ENCODE measurements at places on chromosomes 6 and 20. TPM values are rescaled to one million over a fixed set of nuclear protein-coding genes. Genes with fewer than 3 reads are reported as not detected.

DNA sequence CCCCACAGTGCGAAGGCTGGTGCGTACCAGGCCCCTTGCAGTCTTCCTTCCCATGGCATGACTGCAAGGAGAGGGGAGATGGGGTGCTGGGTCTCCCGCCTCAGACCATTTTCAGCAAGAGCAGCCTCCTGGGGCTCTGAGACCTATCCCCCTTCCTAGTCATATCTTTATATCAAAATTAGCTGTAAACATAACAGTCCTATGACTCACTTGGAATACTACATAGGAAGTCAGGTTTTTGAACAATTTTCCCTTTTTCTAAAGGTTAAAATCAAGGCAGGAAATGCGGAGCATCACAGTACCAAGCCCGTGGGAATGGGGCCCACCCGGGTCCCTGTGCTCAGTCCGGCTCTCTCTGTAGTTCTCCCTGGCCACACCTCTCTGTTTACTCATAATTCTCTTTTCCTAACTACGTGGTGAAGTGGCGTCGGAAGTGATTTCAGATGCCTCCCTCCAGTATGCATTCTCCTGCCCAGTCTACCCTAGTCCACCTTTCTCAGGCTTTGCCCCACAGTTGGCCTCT lies 109.8 kb upstream of the TMEM170B start:
- no peaks in the 10 kb centered on the region for H3K27me3 ChIP-seq
- H3K27ac ChIP-seq, result no peak overlapping the region
- no peak for DNase-seq
- peaks cover 8% of the 10 kb centered on the region for H3K4me1 ChIP-seq
- H3K4me3 ChIP-seq, result no peak overlapping the region

DNA sequence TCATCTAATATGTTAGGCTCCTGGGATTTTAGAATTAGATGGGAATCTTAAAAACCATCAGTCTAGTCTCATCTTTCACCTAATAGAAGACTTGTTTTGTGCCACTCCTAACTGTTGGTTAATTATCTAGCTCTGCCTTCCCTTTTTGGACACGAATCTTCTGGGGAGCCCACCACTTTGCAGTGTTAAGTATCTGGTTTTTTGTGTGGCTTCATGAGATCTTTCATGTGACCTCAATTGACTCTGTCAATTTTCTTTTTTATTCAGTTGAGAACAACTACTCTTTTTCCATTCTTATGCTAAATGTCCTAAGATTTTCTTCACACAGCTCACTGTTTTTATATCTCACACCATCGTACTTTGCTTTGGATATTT lies 16.9 kb downstream of the TBPL1 start:
- no peak overlapping the region for H3K27ac ChIP-seq
- H3K27me3 ChIP-seq, result no peaks in the 10 kb centered on the region
- H3K36me3 ChIP-seq, result peaks cover 4% of the 10 kb centered on the region
- no peak for DNase-seq
- H3K4me3 ChIP-seq, result no peak overlapping the region
- H3K4me1 ChIP-seq, result peaks cover 5% of the 10 kb centered on the region

DNA sequence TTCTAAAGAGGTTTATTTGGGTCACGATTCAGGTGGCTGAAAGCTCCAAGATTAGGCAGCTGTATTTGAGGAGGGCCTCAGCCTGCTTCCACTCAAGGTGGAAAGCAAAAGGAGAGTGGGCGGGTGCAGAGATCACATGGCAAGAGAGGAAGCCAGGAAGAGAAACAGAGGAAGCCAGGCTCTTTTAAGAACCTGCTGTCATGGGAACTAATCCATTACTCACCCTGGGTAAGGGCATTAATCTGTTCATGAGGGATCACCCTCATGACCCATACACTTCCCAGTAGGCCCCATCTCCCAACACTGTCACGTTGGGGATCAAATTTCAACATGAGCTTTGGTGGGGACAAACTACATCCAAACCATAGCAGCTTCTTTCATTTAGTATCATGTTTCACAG lies 53.9 kb downstream of the DHX35 start:
- peak overlapping the region; percentile 35 for H3K27ac ChIP-seq
- no peak overlapping the region for H3K4me3 ChIP-seq
- H3K27me3 ChIP-seq, result no peaks in the 10 kb centered on the region
- peaks cover 68% of the 10 kb centered on the region for H3K36me3 ChIP-seq

DNA sequence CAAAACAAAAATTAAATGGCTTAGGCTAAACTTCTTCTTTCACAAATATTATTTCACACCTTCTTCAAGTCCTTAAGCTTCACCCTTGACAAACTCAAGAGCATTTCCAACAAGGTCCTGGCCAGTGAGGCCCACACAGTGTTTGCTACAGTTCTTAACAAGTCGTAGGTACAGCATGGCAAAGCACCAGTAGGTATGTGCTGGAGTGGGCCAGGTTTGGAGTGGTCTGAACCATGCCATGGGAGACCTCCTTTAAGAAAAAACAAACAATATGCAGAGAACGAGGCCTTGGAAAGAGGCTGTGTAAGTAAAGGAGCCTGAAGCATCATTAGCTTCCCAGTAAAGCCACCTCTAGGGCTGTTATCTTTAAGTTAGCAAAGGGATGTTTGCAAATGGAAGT lies 154.3 kb upstream of the SNX9 start:
- H3K36me3 ChIP-seq, result no peaks in the 10 kb centered on the region
- no peaks in the 10 kb centered on the region for H3K27me3 ChIP-seq
- peaks cover 24% of the 10 kb centered on the region for H3K4me1 ChIP-seq
- no peak overlapping the region for H3K27ac ChIP-seq
- H3K4me3 ChIP-seq, result no peak overlapping the region
- DNase-seq, result no peak

DNA sequence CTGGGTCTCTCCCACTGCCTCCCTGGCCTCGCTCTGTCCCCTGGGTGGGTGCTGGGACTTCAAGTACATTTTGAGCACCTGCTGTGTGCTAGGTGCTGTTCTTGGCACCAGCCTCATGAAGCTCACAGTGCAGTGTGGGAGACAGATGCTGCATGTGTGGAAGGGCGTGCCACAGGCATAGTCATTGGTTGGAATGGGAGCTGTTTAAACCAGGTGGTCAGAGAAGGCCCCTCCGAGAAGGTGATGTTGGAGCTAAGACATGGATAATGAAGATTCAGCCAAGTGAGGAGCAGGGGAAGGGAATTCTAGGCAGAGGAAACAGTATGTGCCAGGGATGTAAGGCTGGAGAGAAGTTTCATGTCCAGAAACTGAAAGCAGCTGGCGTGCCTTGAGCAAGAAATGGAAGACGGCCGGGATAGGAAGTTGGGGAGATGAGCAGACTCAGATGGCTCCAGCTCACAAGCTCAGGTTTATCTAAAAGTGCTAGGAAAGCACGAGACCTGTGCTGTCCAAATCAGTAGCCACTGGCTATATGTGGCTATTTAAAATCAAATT lies 9.9 kb downstream of the LPIN3 start:
- no peaks in the 10 kb centered on the region for H3K4me1 ChIP-seq
- DNase-seq, result no peak
- no peak overlapping the region for H3K4me3 ChIP-seq
- no peak overlapping the region for H3K27ac ChIP-seq
- H3K27me3 ChIP-seq, result no peaks in the 10 kb centered on the region

- no peaks in the 10 kb centered on the region for H3K4me1 ChIP-seq
- no peak overlapping the region for H3K27ac ChIP-seq
- DNase-seq, result no peak
- H3K27me3 ChIP-seq, result no peaks in the 10 kb centered on the region
- no peaks in the 10 kb centered on the region for H3K36me3 ChIP-seq
Observed at GRCh38 chr6:25675167-25675566, 23.2 kb downstream of the SCGN start.

GRCh38 chr20:17589161-17589834 lies 19.4 kb downstream of the DSTN start:
- H3K27me3 ChIP-seq, result no peaks in the 10 kb centered on the region
- DNase-seq, result no peak
- H3K4me3 ChIP-seq, result no peak overlapping the region
- no peak overlapping the region for H3K27ac ChIP-seq
- no peaks in the 10 kb centered on the region for H3K36me3 ChIP-seq

DNA sequence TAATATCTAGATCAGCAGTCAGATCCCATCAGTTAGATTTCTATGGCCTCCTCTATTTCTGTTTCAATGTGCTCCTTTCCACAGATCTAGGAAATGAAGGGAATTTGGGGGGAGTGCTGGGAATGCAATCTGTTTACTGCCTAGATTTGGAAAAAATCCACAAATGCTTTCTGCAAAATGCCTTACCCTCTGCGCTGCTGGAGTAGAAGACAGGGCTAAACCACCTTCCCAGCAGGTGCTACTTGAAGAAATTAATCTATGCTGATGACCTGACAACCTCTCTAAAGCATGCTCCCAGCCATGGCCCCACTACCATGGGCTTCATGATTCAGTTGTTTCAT lies 46.2 kb downstream of the LY86 start:
- no peak overlapping the region for H3K4me3 ChIP-seq
- H3K27me3 ChIP-seq, result no peaks in the 10 kb centered on the region
- no peak overlapping the region for H3K27ac ChIP-seq

DNA sequence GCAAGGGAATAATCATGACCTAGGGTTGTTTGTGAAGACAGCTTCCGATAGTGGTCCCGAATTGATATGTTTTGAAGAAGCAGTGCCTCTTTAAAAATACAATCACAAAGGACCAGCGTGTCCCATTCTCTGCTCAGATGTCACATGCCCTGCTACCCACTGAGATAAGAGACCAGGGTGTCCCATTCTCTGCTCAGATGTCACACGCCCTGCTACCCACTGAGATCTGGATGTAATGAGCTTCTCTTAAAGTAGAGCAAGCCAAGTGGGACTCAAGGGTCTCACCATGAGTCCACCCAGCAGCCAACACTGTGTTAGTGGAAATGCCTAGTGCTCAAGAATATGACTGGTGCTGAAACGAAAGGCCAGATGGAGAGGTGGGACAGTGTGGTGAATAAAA lies 22.2 kb downstream of the RIN2 start:
- H3K4me3 ChIP-seq, result no peak overlapping the region
- DNase-seq, result no peak
- H3K27me3 ChIP-seq, result no peaks in the 10 kb centered on the region
- peaks cover 16% of the 10 kb centered on the region for H3K4me1 ChIP-seq
- no peaks in the 10 kb centered on the region for H3K36me3 ChIP-seq

- peaks cover 15% of the 10 kb centered on the region for H3K4me1 ChIP-seq
- H3K36me3 ChIP-seq, result no peaks in the 10 kb centered on the region
- no peak overlapping the region for H3K27ac ChIP-seq
- H3K4me3 ChIP-seq, result peak overlapping the region; percentile 89
Observed at GRCh38 chr6:131061041-131061750, 1.8 kb downstream of the EPB41L2 start.

- no peak overlapping the region for H3K27ac ChIP-seq
- DNase-seq, result no peak
- H3K4me1 ChIP-seq, result no peaks in the 10 kb centered on the region
- no peaks in the 10 kb centered on the region for H3K27me3 ChIP-seq
- H3K4me3 ChIP-seq, result no peak overlapping the region
- no peaks in the 10 kb centered on the region for H3K36me3 ChIP-seq
Observed at GRCh38 chr6:131979515-131980337, 28.6 kb upstream of the CCN2 start.

The PRR18 gene
- not detected for polyA plus RNA-seq

- no peak overlapping the region for H3K4me3 ChIP-seq
- H3K4me1 ChIP-seq, result peaks cover 14% of the 10 kb centered on the region
- no peaks in the 10 kb centered on the region for H3K36me3 ChIP-seq
- no peak for DNase-seq
- H3K27me3 ChIP-seq, result no peaks in the 10 kb centered on the region
Observed at GRCh38 chr6:3768502-3768901, 17.0 kb upstream of the PXDC1 start.

GRCh38 chr20:17874271-17875105 lies 94.1 kb downstream of the SNX5 start:
- no peaks in the 10 kb centered on the region for H3K27me3 ChIP-seq
- no peak overlapping the region for H3K27ac ChIP-seq
- no peaks in the 10 kb centered on the region for H3K4me1 ChIP-seq
- no peak for DNase-seq
- H3K4me3 ChIP-seq, result no peak overlapping the region

DNA sequence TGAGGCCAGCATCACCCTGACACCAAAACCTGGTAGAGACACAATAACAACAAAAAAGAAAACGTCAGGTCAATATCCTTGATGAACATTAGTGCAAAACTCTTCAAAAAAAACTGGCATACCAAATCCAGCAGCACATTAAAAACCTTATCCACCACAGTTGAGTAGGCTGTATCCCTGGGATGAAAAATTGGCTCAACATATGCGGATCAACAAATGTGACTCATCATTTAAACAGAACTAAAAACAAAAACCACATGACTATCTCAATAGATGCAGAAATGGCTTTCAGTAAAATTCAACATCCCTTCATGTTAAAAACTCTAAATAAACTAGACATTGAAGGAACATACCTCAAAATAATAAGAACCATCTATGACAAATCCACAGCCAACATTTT lies 59.6 kb upstream of the PHIP start:
- no peaks in the 10 kb centered on the region for H3K4me1 ChIP-seq
- no peaks in the 10 kb centered on the region for H3K27me3 ChIP-seq

- no peaks in the 10 kb centered on the region for H3K36me3 ChIP-seq
- H3K27me3 ChIP-seq, result no peaks in the 10 kb centered on the region
- peak; percentile 79 for DNase-seq
- H3K4me3 ChIP-seq, result no peak overlapping the region
- H3K27ac ChIP-seq, result peak overlapping the region; percentile 66
Observed at GRCh38 chr6:87922947-87923330, 124.7 kb upstream of the SPACA1 start.

DNA sequence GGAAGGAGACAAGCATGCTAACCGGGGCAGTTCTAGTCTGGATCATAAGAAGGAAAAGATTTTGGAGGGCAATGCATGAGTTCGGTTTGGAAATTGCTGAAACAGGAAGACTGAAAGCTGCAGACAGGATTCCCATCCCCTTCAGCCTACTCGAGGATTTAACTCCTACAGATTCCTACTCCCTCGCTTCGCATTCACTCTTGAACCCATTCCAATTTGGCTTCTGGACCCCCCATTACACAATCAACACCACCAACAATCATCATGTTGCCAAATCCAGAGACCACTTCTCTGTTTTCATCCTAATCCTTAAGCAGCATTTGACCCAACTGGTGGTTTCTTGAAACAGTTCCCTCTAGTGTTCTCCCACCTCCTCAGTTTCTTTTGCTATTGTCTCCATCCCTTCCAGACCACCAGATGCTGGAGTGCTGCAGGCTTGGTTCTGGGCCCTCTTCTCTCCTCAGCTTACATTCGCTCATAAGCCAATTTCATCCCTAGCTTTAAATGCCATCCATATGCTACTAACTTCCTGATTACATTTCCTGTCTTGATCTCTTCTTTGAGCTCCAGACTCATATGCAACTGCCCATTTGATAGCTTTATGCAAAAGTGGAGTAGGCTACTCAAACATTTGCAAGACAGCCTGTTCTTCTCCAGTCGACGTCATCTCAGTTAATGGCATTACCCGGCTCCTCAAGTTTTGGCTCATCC lies 66.5 kb downstream of the DTNBP1 start:
- no peaks in the 10 kb centered on the region for H3K27me3 ChIP-seq
- peaks cover 17% of the 10 kb centered on the region for H3K36me3 ChIP-seq
- no peak overlapping the region for H3K4me3 ChIP-seq
- peaks cover 22% of the 10 kb centered on the region for H3K4me1 ChIP-seq

GRCh38 chr6:32752580-32752979 lies 10.8 kb downstream of the HLA-DQB2 start:
- no peaks in the 10 kb centered on the region for H3K27me3 ChIP-seq
- DNase-seq, result no peak
- H3K36me3 ChIP-seq, result no peaks in the 10 kb centered on the region

- DNase-seq, result no peak
- no peaks in the 10 kb centered on the region for H3K4me1 ChIP-seq
- H3K36me3 ChIP-seq, result no peaks in the 10 kb centered on the region
Observed at GRCh38 chr20:21523281-21523868, 9.5 kb upstream of the NKX2-2 start.

All from CD14-positive monocyte (primary cell).